Stimulated activated CD8-positive, alpha-beta memory T cell treated with anti-CD3 and anti-CD28 coated beads, Interleukin-4, amount 100 ng/mL, for 24 hours (primary cell): ENCODE measurements at places on chromosomes 3 and 15.

GRCh38 chr15:20352241-20353200 is 189.1 kb downstream of the GOLGA6L6 start:
- DNase-seq = no peak

DNA sequence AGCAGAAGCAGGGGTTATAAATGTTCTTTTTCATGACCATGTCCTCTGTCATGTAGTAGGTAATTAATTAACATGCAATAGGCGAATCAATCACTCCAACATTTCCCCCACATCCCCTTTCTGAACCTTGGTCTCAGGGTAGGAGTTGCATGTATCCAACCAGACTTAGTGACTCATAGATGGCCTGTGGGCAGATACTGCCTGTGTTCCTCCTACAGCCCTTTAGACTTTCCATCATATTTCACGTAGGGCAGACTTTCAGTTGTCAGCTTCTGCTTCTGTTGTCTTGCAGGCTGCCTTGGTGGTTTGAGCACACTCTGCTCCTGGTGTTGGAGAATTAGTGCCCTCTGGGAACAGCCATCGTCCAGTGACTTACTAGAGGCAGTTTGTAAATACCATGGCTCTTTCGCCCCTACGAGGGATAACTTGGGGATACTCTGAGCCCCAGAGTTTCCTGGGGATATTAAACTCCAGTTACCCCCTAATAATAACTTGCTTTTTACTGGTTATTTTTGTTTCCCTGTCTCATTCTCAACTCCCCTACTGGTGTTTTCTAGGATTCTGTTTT is 244.4 kb downstream of the EDEM1 start:
- DNase-seq = no peak

- DNase-seq = no peak
Measured at GRCh38 chr3:10334459-10334858, 13.5 kb upstream of the SEC13 start.

GRCh38 chr15:49015896-49016295 is 30.4 kb downstream of the SECISBP2L start:
- no peak for DNase-seq

- DNase-seq = no peak
Measured at GRCh38 chr3:179045719-179046402, 25.7 kb downstream of the ZMAT3 start.

DNA sequence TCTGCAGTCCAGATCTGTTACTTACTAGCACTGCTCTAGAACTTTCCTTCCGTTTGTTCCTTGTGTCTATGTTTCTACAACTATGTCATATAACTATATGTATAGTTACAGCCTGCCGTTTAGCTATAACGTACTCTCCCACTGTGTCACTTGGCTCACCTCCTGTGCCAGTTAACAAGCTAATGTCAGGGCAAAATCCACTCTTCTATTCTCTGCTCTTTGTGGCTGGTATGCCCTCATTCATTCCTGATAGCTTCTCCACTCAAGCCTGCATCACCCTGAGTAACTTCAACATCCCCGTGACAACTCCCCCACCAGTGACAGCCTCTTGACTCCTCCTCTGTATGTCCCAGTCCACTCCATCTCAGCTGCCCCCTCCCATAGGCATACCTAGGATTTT is 229.2 kb downstream of the TJP1 start:
- DNase-seq = no peak

DNA sequence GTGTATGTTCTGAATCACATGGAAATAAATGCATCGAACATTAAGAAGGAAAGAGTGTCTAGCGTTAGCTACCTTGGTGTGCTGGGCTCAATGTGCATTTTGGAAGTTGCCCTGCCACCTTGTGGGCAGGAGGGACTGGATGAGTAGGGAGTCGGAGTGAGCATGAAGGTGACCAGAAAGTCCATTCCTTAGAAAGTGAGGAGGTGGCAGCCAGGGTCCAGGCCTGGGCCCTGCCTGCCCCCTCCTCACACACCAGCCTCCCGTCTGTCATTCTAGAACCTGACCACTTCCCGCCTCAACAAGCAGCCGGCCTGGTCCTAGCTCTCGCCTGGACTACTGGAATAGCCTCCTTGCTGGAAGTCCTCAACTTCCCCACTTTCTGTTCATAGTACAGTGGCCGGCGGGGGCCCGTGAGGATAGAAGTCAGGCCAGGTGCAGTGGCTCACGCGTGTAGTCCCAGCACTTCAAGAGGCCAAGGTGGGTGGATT is 10.2 kb upstream of the GATA2 start:
- DNase-seq = no peak

DNA sequence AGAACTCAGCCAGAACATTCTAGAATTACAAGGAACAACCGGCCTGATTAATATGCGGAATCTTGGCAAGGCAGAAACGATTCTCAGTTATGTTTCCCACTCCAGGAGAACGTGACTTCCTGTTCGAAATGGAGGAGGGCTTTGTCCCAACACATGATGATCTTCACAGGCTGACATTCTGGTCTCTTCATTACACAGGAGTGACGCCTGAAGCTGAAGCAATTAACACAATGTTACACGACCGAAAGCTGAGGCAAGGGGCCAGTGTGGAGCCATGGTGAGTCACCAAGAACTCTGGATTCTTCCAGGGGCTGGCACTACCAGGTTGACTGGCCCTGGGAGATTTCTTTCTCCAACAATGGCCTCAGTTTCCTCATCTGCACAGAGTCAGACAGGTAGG is 40.9 kb downstream of the RFTN1 start:
- DNase-seq = no peak

DNA sequence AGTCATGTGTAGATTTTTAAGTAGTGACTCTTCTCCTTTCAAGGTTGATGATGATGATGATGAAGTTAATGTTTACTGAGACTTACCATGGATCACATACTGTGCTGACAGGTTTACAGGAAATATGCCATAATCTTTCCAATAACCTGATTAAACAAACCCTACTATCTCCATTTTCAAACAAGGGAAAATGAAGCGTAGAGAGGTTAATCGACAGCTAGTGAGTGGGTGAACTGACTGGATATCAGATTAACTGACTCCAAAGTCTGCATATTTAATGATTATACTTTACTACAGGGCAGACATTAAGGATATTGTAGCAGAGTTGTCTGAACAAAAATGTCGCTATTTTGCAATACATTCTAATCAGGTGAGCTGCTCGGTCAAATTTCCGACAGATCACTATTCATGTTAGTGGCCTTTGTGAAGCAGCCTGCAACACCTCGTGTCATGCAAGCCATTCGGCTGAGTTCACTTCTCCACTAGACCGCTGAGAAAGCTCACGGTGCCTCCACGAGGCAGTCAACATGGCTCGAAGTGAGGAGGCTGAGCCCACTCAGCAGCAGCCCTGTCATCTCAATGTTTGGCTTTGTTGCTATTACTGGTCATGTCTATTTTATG is 264.2 kb downstream of the NFKBIZ start:
- no peak for DNase-seq

GRCh38 chr15:92984161-92984560 is 84.0 kb downstream of the CHD2 start:
- no peak for DNase-seq
